ENCODE measurements at places on chromosomes 7 and 10.

GRCh38 chr7:110412614-110413013 is 678.3 kb upstream of the LRRN3 start:
- no peak overlapping the region for H3K27ac ChIP-seq
- H3K4me3 ChIP-seq, result no peak overlapping the region
- no peaks in the 10 kb centered on the region for H3K36me3 ChIP-seq
- no peaks in the 10 kb centered on the region for H3K4me1 ChIP-seq
- no peaks in the 10 kb centered on the region for H3K27me3 ChIP-seq
- DNase-seq, result no peak

DNA sequence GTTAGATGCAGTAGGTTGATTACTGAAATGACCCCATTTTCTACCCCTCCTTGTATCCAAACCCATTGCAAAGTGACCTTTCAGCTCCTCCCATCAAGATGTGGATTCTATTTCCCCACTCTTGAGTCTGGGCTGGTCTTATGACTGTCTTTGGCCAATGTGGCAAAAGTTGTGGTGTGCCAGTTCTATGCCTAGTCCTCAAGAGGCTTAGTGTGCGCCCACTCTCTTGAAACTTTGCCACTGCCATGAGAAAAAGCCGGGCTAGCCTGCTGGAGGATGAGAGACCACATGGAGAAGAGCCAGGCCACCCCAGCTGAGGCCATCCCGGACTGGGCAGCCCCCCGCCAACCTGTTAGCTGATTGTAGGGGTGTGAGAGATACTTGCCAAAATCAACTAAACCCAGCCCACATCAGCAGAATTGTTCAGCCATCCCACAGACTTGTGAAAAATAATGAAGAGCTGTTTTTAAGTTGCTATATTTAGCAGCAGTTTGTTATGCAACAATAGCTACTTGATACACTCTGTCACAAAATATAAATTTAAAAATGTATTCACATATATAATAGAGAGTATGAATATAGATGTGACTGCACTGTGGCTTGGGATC is 131.0 kb upstream of the PALS2 start:
- no peaks in the 10 kb centered on the region for H3K4me1 ChIP-seq
- H3K4me3 ChIP-seq, result no peak overlapping the region
- no peak for DNase-seq
- peaks cover 6% of the 10 kb centered on the region for H3K27me3 ChIP-seq

- H3K36me3 ChIP-seq, result no peaks in the 10 kb centered on the region
- no peaks in the 10 kb centered on the region for H3K4me1 ChIP-seq
- H3K27me3 ChIP-seq, result no peaks in the 10 kb centered on the region
- H3K27ac ChIP-seq, result no peak overlapping the region
Observed at GRCh38 chr7:108112683-108113082, 17.5 kb downstream of the LAMB4 start.

DNA sequence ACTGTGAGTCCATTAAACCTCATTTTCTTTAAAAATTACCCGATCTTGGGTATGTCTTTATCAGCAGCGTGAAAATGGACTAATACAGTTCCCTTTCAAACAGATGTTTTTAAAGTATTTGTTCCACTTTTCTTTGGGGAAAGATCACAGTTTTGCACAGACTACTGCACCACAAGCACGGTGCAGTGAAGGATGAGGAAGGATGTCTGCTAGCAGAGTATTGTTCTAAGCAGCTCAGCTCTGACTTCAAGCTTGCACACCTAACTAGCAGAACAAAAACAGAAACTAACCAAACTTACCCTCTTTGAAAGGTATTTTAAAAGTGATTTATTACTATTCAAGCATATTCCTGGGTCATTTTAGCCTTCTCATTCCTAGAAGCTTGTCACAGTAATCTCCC is 20.0 kb downstream of the THNSL1 start:
- no peak for DNase-seq
- H3K36me3 ChIP-seq, result no peaks in the 10 kb centered on the region
- H3K27ac ChIP-seq, result no peak overlapping the region
- H3K27me3 ChIP-seq, result peaks cover 14% of the 10 kb centered on the region

- H3K36me3 ChIP-seq, result peaks cover 1% of the 10 kb centered on the region
- no peak overlapping the region for H3K4me3 ChIP-seq
Observed at GRCh38 chr10:50600831-50601477, 22.8 kb downstream of the SGMS1 start.

DNA sequence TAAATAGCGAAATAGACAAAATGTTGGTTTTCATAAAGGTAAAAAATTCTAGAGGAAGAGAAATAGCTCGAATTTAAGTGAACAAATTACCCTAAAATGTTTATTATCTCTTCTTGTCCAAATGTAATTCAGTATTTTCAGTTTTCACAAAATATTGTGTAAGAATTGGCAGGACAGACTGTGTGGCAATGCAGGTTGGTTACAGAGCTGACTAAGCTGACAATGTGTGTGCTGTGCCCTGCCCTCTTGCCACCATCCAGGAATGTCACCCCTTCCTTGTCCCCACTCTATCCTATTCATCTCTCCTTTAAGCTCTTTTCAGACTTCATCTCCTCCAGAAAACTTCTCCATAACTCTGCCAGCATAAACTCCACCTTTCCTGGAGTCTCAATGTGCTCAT is 46.1 kb downstream of the COL28A1 start:
- no peaks in the 10 kb centered on the region for H3K27me3 ChIP-seq
- no peaks in the 10 kb centered on the region for H3K4me1 ChIP-seq
- H3K4me3 ChIP-seq, result no peak overlapping the region

- no peaks in the 10 kb centered on the region for H3K4me1 ChIP-seq
- H3K36me3 ChIP-seq, result no peaks in the 10 kb centered on the region
- no peak overlapping the region for H3K4me3 ChIP-seq
- H3K27ac ChIP-seq, result no peak overlapping the region
Observed at GRCh38 chr10:116654816-116655215, 34.1 kb downstream of the PNLIPRP2 start.

- DNase-seq, result no peak
- peaks cover 17% of the 10 kb centered on the region for H3K36me3 ChIP-seq
- H3K27ac ChIP-seq, result no peak overlapping the region
- H3K4me3 ChIP-seq, result no peak overlapping the region
Observed at GRCh38 chr10:43145311-43145710, 7.1 kb downstream of the CSGALNACT2 start.

- H3K36me3 ChIP-seq, result no peaks in the 10 kb centered on the region
- no peak overlapping the region for H3K27ac ChIP-seq
Observed at GRCh38 chr7:154744861-154745258, 258.1 kb downstream of the PAXIP1 start.

- peaks cover 5% of the 10 kb centered on the region for H3K27me3 ChIP-seq
- no peaks in the 10 kb centered on the region for H3K36me3 ChIP-seq
- no peak for DNase-seq
Observed at GRCh38 chr10:69768386-69768785, 33.3 kb upstream of the COL13A1 start.

GRCh38 chr7:77897004-77897547 is 98.5 kb downstream of the PHTF2 start:
- no peak overlapping the region for H3K4me3 ChIP-seq
- H3K27ac ChIP-seq, result no peak overlapping the region
- H3K4me1 ChIP-seq, result peaks cover 2% of the 10 kb centered on the region
- H3K27me3 ChIP-seq, result no peaks in the 10 kb centered on the region
- peaks cover 2% of the 10 kb centered on the region for H3K36me3 ChIP-seq

DNA sequence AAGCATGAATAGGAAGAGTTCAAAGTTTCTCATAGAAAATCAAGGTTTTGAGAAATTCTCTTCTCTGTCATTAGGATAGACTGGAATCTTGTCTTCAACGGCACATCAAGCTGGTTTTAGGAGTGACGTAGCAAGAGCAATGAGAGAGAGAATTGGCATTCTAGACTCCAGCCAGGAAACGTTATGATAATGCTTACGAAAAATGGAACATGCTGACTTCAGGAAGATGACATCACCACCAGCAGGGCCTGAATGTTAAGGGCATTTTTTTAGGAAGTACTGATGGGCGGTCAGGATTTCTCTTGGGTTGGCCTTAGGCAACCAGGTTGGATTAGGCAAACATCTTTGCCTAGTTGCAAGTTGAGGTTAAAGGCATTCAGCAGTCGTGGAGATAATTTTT is 213.2 kb upstream of the CTBP2 start:
- no peak for DNase-seq
- H3K27me3 ChIP-seq, result peaks cover 5% of the 10 kb centered on the region
- H3K27ac ChIP-seq, result no peak overlapping the region
- H3K4me3 ChIP-seq, result no peak overlapping the region
- no peaks in the 10 kb centered on the region for H3K36me3 ChIP-seq

DNA sequence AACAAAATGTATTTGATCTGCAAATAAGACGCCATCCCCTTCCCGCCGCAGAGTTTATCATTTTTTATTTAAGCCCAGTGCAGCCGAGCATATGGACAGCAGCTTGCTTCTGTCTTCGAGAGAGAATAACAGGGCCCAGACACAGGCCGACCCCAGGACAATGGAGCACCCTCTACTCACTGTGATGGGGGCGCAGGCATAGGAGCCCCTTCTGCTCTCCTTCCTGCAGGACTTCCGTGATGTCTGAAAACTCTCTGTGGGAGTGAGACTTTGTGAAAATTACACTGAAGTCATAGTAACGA is 134.8 kb downstream of the OAT start:
- no peaks in the 10 kb centered on the region for H3K4me1 ChIP-seq
- no peak overlapping the region for H3K4me3 ChIP-seq
- H3K36me3 ChIP-seq, result no peaks in the 10 kb centered on the region
- H3K27me3 ChIP-seq, result no peaks in the 10 kb centered on the region
- DNase-seq, result no peak

- DNase-seq, result peak; percentile 3
- H3K27ac ChIP-seq, result no peak overlapping the region
- peaks cover 11% of the 10 kb centered on the region for H3K27me3 ChIP-seq
- H3K36me3 ChIP-seq, result no peaks in the 10 kb centered on the region
- no peak overlapping the region for H3K4me3 ChIP-seq
- H3K4me1 ChIP-seq, result peaks cover 3% of the 10 kb centered on the region
Observed at GRCh38 chr10:62893036-62893435, 76.9 kb upstream of the EGR2 start.

DNA sequence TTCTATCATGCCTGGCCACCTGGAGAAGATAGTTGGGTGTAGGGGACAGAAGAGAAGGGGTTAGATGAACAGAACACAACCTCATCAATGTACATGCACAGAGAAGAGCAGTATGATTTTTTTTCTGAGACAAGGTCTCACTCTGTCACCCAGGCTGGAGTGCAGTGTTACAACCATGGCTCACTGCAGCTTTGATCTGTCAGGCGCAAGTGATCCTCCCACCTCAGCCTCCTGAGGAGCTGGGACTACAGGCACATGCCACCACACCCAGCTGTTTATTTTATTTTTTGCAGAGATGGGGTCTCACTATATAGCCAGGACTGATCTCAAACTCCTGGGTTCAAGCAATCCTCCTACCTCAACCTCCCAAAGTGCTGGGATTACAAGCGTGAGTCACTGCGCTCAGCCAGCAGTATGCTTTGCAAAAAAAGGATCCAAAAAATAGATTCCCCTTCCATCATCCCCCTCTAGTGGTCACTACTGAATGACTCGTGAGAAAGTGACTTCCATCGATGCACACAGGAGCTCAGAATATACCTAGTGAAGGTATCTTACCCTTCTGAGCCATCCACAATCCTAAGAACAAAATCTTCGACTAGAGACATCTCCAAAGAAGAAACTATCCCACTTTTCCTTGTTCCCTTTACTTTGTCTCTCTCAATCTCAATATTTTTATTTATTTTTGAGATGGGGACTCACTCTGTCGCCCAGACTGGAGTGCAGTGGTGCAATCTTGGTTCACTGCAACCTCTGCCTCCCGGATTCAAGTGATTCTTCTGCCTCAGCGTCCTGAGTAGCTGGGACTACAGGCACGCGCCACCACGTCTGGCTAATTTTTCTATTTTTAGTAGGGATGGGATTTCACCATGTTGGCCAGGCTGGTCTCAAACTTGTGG is 21.0 kb downstream of the ZCWPW1 start:
- no peaks in the 10 kb centered on the region for H3K36me3 ChIP-seq
- H3K4me1 ChIP-seq, result peaks cover 6% of the 10 kb centered on the region
- H3K4me3 ChIP-seq, result no peak overlapping the region

All from activated CD8-positive, alpha-beta T cell treated with anti-CD3 and anti-CD28 coated beads for 36 hours (primary cell).